ENCODE measurements at places on chromosomes 6 and 20.

DNA sequence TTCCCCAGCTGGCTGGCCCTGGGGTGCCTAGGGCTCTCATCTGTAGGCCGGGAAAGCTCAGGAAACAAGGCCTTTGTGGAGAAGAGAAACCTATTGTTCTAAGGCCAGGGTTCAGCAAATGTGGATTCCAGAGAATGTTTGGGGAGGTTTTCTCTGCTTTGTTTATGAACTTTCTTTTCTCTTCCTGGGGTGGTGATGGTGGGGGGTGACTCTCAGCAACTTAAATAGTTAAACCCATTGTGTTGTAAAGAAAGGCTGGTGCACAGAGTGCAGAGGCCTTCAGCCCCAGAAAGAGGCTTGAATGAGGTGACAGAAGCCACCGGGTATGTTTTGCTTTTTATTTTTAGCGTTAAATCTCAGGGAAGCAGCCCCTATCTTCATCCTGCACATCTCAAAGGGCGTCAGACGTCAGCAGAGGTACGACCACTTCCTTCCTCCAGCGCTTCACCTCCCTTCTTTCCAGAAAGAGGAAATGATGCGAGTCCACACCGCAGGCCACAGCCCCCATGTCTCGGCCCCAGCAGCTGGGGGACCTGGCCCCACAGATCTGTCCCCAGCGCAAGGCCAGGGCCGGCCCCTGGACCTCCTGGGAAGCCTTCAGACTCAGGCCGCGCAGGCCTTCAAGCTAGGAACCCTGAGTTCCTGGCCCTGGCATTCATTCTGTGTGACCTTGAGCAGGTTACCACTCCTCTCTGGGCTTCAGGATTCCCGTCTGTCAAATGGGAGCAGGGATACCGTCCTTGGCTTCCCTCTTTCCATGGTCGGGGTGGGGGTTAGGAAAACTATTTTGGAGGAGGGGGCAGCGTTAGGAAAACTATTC, 605 bp upstream of the PPP1R16B start:
- DNase-seq: no peak

GRCh38 chr6:142335415-142335814, 33.6 kb downstream of the ADGRG6 start:
- no peak for DNase-seq

GRCh38 chr20:9070304-9070703, 1.4 kb downstream of the PLCB4 start:
- no peak for DNase-seq

DNA sequence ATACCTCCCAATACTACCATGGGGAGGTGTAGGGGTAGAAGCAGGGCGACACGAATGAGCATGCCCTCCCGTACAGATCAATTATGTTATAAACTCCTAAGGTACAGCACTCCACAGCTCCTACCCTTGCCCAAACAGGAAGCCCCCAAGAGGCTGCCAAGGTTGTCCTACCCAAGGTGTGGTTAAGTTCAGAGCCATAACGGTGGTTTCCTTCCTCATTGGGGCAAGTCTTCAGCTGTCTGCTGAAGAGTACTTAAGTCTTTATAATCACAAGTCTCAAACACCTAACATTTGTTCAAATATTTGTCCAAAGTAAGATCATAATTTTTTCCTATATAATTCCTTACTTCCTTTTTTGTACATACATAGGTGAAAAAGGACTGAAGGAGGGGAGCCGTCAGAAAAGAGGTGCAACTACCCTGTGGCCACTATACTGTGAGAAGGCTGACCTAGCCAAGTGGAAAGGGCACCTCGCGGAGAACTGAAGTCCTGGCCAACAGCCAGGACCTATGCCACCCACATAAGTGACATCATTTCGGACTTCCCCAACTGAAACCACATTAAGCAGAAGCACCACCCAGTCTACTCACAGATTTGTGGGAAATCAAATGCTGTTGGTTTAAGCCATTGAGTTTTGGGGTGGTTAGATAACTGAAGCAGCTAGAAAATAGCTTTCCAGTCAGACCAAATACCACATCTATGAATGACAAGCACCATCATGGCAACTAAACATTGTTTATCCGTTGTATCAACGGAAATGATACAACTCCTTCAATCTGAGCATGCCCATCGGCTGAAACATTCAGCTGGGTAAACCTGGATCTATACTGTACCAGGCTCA, 2.9 kb upstream of the RAB22A start:
- peak; percentile 66 for DNase-seq

GRCh38 chr6:167543602-167544497, 219.0 kb downstream of the TTLL2 start:
- no peak for DNase-seq

- no peak for DNase-seq
Measured at GRCh38 chr20:5316188-5317158, at the start of gene PROKR2. Gene PROKR2 (minus strand): TSS chr20:5316954. CDS start chr20:5314369, 2,585 bp downstream.

GRCh38 chr6:166394036-166394892, 11.5 kb upstream of the MPC1 start:
- no peak for DNase-seq

DNA sequence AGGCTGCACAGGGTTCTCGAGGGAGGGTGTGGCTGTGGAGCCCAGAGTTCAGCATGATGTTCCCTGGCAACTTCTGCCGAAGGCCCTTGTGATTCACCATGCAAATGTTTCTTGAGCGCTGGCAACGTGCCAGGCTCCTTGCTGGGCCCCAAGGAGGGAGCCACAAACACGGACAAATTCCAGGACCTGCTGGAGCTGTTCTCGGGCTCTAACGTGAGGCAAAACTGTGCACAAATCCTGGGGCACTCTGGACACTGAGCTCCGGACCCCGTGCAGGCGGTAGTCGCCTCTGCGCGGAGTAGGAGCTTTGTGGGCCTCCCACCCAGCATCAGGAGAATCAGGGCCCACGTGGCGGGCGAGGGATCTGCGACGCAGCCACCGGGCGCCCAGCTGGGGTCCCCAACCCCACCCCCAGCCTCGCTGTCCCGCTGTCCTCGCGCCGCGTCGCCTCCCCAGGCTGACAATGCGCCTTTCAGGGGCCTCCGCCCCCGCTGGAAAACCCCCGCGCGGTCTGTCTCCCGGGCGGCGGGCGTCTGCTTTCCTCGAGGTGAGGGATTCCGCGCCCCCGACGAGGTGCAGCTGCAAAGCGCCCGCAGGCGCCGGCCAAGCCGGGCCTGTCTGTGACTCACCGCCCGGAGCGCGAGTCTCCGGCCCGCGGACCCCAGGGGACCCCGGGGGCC, 31.7 kb upstream of the SCUBE3 start:
- peak; percentile 61 for DNase-seq

GRCh38 chr6:90180526-90180925, 116.1 kb downstream of the BACH2 start:
- DNase-seq: no peak

DNA sequence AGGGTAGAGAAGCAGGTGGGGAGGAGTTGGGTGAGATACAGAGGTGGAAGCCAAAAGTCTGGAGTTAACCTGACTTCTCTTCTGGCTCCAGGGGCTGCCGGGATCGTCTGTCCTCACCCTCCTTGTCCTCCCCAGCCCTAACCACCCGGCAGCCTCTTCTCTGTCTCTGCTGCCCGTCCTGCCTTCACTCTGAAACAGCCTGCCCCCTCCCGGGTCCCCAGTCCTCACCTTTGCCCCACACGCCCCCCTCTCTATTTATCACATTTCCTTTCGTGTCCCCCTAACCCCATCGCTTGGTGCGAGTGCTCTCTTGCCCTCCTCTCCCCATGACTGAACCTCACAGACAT, 5.7 kb downstream of the RING1 start:
- no peak for DNase-seq

- no peak for DNase-seq
Measured at GRCh38 chr20:5172167-5172601, 45.4 kb downstream of the CDS2 start.

DNA sequence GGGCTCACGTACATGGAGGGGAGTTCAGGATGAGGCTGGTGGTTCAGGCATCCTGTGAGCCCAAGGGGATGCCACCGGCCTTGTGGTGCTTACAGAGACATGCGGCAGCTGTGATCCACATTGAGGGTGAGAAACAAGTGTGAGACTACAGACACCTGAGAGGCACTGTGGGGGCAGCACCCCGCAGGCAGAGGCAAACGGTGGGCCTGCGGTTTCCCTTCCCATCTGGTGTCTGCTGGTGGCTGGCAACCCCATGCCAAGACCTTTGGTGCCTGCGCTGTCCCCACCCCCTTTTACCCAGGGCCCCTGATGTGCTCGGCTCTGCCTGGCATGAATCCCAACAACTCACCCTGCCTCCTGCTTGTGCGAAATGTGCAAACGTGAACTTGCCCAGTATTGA, 42.0 kb downstream of the ERMARD start:
- DNase-seq: no peak

DNA sequence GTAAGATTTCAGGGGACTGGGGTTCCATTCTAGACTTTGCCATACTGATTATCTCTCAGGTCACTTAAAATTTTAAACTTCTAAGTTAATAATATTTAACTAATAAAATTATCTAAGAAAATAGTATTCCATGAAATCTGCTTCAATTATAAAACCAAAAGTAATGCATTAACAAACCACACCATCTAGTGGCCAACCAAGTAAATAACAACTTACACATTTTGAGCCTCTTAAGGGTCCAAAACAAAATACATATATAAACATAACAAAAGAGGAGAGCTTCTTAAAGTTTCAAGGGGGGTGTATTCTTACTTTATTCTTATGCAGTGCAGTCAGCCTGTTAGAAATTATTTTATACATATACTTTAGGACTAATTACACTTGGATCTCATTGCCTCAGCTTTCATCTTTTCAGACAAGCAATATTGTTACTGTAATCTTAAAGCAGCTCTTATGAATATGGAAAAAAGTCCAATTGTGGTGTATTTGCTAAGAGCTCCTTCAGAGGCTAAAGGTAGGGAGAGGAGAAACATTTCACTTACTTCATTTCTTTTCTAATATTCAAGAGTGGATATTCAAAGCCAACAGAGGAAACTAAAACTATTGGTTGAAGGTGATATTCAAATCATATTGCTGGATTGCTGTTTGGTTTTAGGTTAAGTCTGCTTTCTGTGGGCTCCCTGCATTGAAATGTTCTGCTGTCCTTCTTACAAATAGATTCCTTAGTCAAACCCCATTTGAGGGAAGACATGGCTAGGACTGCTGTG, 199.7 kb upstream of the SIM1 start:
- no peak for DNase-seq

DNA sequence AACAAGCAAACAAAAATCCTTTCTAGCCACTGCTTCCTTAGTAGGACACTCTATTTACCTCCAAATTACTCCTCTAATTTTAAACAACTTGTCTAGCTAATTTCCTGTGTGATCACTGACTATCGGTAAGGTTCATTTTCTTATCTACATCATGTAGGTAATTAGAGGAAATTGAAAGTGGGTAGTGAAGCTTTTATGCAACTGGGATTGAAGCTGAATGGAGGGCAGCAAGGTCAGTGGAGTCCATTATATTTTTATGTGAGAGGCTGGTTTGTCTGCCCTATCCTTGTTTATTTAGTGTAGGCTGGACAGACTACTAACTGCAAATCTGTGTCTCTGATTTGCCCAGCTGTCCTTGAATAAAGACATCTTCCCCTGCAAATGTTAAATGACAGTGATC, 88.5 kb upstream of the SIM1 start:
- no peak for DNase-seq

DNA sequence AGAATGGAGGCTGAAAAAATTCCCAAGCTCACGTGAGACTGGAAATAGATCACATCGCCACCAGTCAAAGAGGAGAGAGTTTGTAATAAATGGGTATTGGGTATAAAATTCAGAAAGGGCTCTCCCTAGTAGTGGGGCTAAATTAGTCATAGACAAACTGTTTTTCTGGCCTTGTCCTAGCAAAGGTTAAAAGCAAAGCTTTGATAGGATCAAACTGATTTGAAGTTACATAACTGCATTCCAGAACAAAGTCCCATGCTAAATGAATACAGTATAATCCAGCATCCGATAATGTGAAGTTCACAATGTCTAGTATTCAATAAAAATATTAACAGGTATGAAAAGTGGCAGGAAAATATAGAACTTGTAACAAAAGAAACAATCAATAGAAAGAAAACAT, 149.8 kb upstream of the ATXN1 start:
- DNase-seq: no peak

GRCh38 chr20:50866036-50866685, 65.1 kb downstream of the ADNP start:
- no peak for DNase-seq

GRCh38 chr6:45577836-45578504, 200.2 kb upstream of the SUPT3H start:
- no peak for DNase-seq

DNA sequence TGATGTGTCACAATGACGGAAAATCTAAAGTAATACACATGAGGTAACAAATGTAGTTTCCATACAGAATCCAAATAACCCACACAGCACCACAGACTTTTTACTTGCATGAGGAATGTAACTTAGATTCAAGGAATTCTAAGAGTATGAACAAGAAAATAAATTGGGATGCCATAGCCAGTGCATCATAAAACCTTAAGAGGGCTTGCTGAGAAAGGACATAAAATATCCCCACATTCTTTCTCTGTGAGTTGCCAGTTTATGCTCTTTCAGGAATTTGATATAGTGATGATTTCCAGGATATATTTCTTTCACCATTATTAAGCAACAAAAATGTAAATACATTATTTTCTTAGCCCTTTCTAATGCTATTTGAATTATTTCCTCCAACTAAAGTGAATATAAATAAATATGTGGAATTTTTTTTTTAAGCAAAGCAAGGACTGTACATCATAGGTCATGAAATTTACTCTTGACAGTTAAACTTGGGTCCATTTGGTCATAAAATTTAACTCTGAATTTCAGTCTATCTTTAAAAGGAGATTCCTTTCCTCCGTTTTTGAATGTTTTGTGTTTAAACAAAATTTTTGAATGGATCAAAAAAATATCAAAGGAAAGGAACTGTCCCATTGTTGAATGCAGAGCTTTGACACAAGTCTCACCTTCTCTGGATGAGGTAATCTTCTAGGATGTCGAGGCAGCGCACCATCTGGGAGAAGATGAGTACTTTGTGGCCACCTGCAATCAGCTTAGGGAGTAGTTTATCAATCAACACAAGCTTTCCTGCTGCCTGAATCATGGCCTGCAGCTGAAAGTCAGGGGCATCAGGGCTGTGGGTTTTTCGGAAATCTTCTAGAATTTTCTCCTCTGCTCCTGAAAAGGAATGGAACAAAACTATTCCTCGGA, 116.3 kb upstream of the EMILIN3 start:
- peak; percentile 86 for DNase-seq

DNA sequence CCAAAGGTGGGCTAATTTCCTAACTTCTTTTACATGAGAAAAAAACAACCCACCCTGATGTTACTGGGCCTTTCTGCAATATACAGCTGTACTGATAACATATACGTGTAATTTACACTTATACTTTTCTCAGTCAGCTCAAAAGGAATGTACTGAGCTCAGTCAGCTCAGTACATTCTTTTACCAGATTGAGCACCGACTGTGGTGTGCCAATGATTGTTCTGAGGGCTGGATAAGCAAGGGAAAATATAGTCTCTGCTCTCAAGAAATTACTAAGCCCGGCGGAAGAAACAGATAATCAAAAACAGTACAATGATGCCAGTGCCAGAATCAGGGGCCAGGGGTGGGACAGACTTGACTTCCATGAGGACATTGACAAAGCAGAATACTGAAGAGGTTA, 10.0 kb upstream of the BLOC1S5 start:
- peak; percentile 32 for DNase-seq

GRCh38 chr6:46993846-46994245, 48.3 kb downstream of the ADGRF1 start:
- peak; percentile 74 for DNase-seq

Measured in non-pigmented ciliary epithelial cell (primary cell).